ENCODE measurements at places on chromosomes 6 and 20.

DNA sequence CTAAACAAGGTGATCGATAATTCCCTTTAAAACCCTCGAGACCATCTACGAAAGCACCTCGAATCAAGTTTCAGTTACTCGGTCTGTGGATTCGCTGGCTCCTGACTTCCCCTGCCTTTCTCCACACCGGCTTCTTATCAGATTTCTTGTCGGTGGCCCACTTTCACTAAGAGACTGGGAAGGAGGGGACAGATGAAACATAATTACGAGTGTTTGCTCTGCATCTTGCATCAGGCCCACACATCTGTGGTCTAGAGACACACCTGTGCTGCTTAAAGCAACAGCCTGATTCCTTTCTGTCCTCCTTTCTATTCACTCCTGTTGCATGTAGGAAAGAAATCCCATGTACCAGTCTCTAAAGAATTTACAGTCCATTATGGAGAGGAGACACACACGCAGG lies 37.7 kb downstream of the INSM1 start:
- no peak for DNase-seq

DNA sequence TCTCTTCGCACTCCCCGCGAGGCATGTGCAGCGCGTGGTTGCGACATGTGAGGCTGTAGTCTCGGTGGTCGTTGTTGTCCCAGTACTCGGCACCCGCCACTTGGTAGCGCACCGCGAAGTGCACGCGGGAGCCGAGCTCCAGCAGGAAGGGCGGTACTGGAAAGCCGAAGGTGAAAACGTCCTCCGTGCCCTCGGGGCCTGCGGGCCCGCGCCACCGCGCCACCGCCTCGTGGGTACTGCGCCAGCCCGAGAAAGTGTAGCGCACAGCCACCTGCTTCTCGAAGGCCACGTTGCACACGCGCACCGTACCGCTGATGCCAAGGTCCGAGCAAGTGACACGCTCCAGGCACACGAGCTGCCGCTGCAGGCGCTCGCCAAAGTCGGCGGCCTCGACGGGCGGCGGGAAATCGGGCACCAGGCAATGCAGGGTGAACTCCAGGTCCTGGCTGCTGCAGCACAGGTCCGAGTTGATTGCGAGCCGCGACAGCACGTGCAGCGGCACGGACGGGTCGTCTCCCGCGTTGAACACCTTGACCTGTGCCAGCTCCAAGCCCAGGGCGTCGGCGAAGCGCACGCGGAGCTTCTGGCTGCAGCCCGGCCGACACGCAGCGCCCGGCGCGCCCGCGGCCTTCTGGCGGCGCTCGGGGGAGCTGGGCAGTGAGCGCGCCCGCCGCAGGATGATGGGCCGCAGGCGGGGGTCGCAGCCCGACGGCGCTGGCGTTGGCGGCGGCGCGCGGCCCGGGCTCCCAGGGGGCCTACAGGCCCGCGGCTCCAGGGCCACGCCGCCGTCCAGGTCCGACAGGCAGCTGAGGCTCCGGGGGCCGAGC lies 840 bp downstream of the PPP1R3D start:
- no peak for DNase-seq

- DNase-seq, result no peak
Observed at GRCh38 chr20:3174442-3175261, 1.3 kb upstream of the LZTS3 start.

GRCh38 chr6:1590580-1590979 lies 19.1 kb upstream of the FOXC1 start:
- DNase-seq, result no peak

DNA sequence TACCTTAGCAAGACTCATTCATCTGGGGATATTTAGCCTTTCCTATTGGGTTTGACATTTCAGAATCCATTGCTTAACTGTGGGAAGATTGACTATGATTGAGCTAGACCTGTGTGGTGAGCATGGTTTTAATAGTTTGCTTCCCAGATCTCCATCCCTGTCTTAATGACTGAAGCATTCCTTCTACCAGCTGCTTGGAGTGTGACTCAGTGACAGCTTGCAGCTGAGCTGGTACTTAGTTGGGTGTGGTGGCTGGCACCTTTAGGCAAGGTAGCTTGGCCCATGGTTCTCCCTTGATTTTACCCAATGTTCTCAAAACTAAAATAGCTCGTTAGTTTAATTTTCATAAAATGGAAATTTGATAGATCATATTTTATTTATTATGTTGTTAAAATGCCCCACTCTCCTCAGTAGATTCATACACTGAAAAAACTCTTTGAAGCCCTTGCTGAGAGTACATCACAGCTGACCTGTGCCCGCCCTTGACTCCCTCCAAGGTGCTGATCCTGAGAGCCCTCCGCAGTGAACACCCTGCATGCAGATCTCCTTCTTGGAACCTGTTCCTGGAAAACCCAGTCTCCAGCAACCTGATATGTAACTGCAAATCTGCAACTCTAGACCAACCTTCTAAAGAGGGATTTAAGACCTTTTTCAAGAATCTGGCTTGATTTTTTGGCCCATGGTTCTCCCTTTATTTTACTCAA lies 19.1 kb downstream of the DOK5 start:
- no peak for DNase-seq

DNA sequence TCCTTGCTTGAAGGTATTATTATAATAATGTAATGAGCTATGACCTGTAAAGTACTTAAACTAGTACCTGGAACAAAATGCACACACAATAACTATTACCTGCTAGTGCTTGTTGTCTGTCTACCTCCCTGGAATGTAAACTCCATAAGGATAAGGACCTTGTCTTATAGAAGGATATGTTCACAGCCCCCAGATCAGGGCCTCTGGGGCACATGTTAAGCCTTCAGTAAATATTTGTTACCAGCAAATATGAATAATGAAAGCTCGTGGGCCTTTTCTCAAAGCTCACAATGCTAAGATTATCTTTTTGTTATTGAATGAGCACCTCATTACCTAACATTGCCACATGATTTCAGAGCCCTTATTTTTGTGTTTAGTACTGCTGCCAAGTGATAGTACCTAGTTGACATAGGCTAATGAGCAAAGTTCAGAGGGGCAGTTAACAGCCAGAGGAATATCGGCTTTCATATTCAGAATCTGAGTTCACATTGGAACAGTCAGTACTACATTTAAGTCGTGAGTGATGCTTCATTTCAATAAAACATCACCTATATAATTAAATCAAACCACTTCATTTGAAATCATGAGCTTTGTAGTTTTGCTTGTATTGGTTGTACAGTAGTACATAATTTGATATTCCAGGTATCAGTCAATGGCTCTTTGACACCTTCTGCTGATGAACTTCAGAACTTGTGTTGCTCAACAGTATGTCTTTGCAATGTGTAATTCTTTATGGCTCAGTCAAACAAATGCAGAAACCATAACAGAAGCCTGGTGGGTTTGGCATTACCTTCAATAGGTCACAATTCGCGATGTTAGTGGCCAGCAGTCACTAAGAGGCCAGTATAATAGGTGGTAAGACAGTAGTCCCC lies 11.8 kb upstream of the SMLR1 start:
- DNase-seq, result no peak

DNA sequence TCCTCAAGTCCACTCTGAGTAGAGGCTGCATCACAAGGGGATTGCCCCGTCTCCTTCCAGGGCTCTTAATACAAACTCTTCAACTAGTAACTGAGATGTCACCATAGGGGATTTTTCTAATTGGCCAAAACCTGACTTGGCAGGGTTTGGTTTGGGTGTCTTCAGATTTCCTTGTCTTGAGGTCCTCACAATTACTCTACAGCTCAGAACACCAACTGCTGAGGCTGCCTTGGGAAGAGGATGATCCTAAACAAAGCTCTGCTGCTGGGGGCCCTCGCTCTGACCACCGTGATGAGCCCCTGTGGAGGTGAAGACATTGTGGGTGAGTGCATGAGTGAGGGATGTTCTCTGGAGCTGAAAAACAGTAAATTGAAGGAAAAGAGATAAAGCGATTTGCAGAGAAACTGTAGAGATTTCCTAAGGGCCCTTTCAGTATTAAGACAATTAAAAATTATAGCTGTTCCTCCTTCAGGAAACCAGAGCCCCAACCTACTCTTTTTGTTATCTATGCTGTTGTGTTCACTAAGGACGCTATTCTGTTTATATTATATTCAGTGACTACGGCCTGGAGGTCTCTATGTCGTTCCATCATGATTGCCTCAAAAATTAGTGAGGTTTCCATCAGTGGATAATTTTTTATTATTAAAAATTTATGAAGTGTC lies at the start of gene HLA-DQA1:
Gene HLA-DQA1, plus strand, starts transcription at position 188 of the 662 bp plus-strand sequence. Its CDS starts 53 bp downstream, at position 241.
- no peak for DNase-seq

DNA sequence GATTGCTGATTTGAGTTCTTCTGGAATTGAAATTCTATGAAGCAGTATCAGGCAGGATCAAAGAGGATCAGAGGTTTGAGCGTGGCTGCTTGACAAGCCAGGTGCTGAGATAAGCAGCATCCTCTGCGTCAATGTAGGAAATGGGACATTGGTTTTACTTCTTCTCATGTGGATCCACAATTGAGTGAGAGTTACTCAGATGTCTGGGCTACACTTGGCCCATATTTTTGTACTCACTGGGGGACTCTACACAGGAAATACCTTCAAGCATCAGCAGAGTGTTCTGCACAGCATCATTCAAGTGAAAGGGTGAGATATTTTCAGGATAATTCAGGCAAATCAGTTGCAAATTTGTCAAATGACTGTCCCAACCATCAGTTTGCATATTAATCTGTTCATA lies 613.9 kb upstream of the ARID1B start:
- no peak for DNase-seq

- no peak for DNase-seq
Observed at GRCh38 chr6:102195311-102195710, 801.8 kb downstream of the GRIK2 start.

GRCh38 chr6:144580039-144580438 lies 294.9 kb downstream of the UTRN start:
- DNase-seq, result no peak

GRCh38 chr20:63707558-63708300 lies at the start of the genes ARFRP1 and ZGPAT:
ARFRP1 (minus strand) TSS chr20:63707976; CDS start chr20:63707091, 885 bp downstream.
ZGPAT (plus strand) TSS chr20:63708039; CDS start chr20:63708581, 542 bp downstream.
- peak; percentile 87 for DNase-seq

GRCh38 chr20:31868853-31869672 lies 1.3 kb downstream of the DUSP15 start:
- DNase-seq, result no peak
